Activated CD8-positive, alpha-beta T cell treated with anti-CD3 and anti-CD28 coated beads for 36 hours (primary cell): ENCODE measurements at places on chromosomes 1 and 21.

DNA sequence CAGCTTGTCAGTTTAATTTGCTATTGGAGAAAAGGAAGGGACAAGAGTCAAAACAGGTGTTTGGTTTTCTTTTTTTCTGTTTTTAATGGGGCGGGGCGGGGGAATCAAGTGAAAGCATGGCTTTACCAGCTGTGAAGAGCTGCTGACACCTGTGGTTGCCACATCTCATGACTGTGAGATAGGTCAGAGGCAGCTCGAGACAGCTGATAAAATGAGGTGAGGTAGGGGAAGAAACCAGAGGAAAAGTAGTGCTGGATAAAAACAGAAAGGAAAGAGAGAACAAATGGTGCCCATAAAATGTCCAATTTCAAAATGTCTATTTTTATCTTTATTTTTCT, 272.3 kb downstream of the NEGR1 start:
- H3K4me3 ChIP-seq = no peak overlapping the region
- no peak for DNase-seq
- H3K4me1 ChIP-seq = no peaks in the 10 kb centered on the region

DNA sequence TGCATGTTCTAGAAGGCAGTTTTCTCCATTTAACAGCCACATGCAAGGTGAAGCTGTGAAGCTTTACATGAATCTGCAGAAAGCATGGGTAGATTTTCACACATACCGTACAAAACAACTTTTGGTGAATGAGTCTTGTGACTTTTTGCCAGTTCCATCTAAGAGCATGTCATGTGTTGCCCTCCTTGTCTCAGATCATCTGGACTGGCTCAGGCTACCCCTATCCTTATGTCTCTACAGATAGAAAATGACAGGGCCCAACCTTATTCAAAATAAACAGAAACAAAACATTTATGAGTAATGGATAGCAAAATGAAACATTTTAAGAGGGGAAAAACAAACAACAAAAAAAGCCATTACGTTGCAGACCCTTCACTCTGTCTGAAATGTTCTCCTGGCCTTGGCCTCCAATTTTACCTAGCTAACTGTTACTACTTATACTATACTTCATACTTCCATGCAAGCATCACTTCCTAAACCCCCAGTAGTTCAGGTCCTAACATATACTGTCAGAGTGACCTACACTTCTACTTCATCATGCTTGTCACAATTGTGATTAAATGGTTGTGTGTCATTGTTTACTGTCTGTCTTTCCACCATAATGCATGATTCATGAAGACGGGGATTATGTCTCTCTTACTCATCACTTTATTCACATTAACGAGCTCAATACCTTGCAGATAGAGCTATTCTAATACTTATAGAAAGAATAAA, 39.0 kb downstream of the LRRC8C start:
- no peak for DNase-seq
- peaks cover 95% of the 10 kb centered on the region for H3K4me1 ChIP-seq
- no peak overlapping the region for H3K4me3 ChIP-seq
- H3K36me3 ChIP-seq = peaks cover 71% of the 10 kb centered on the region
- H3K27ac ChIP-seq = peak overlapping the region; percentile 84

- no peak overlapping the region for H3K4me3 ChIP-seq
- peak overlapping the region; percentile 68 for H3K27ac ChIP-seq
- peaks cover 93% of the 10 kb centered on the region for H3K4me1 ChIP-seq
- H3K27me3 ChIP-seq = no peaks in the 10 kb centered on the region
- peaks cover 34% of the 10 kb centered on the region for H3K36me3 ChIP-seq
Observed at GRCh38 chr1:24985737-24986136, 55.7 kb upstream of the RUNX3 start.

DNA sequence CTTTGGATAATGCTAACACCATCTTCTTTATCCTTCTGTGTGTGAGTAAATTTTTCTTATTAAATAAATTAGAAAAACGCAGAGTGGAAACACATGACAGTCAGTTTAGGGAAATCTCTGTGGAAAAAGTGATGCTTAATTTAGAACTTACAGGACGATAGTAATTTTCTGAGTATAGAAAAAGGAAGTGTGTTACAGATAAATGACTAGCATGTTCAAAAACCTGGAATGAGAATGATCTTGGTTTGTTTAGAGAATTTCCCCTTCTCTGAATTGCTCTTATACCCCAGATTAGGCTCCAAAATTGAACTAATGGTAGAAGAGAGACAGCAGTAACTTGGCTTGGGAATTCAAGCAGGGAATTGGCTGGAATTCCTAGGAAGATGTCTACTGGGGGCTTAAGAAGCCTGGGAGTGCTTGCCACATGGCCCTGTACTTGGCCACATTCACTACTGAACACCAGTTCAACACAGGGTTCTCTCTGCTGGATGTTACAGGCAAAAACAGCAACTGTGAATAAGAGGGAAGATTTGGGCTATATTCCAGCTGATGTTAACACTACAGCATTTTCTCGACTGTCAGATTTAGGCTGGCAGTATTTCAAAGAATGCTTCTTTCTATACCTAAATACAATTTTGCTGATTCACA, 1004.2 kb downstream of the TTLL7 start:
- H3K4me3 ChIP-seq = no peak overlapping the region
- no peak for DNase-seq
- no peak overlapping the region for H3K27ac ChIP-seq
- H3K36me3 ChIP-seq = no peaks in the 10 kb centered on the region

DNA sequence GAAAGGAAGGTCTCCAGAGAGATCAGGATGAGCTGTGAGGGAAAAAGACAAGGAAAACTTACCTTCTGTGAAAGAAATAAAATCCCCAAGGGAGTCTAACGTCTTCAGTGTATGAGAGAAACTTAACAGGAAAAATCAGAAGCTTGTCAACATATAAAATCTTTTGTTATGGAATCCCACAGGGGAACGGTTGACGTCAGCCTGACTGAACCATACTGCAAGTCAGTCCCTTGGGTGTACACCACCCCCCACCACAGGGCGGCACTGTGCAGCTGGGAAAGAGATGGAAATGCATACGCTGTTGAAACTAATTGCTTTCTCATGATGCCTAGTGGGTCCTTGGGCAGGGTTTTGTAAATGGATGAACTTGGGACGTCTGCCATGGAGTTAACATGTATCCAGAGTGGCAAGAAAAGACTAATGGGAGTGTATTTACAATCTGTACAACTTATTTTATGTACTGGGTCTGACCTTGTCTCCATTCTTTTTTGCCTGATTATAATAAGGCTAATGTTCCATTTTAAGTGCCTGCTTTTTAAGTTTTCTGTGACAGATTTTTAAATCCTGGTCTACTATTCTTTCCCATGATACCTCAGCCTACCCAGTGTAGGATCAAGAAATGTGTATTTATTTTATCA, 22.7 kb downstream of the UTP25 start:
- H3K4me3 ChIP-seq = no peak overlapping the region
- peak overlapping the region; percentile 57 for H3K27ac ChIP-seq
- no peaks in the 10 kb centered on the region for H3K4me1 ChIP-seq
- H3K36me3 ChIP-seq = peaks cover 40% of the 10 kb centered on the region
- no peaks in the 10 kb centered on the region for H3K27me3 ChIP-seq

- H3K4me1 ChIP-seq = no peaks in the 10 kb centered on the region
- no peak overlapping the region for H3K4me3 ChIP-seq
- peaks cover 1% of the 10 kb centered on the region for H3K27me3 ChIP-seq
- H3K27ac ChIP-seq = no peak overlapping the region
Observed at GRCh38 chr1:233554037-233554436, 59.9 kb upstream of the KCNK1 start.

- peaks cover 4% of the 10 kb centered on the region for H3K4me1 ChIP-seq
- no peak for DNase-seq
- no peak overlapping the region for H3K4me3 ChIP-seq
- no peak overlapping the region for H3K27ac ChIP-seq
- H3K27me3 ChIP-seq = no peaks in the 10 kb centered on the region
Observed at GRCh38 chr1:62337706-62338631, 18.7 kb upstream of the KANK4 start.

- H3K4me3 ChIP-seq = no peak overlapping the region
- H3K27ac ChIP-seq = peak overlapping the region; percentile 26
- H3K4me1 ChIP-seq = peaks cover 38% of the 10 kb centered on the region
- no peaks in the 10 kb centered on the region for H3K27me3 ChIP-seq
Observed at GRCh38 chr1:161198194-161198896, 509 bp downstream of the ADAMTS4 start.

DNA sequence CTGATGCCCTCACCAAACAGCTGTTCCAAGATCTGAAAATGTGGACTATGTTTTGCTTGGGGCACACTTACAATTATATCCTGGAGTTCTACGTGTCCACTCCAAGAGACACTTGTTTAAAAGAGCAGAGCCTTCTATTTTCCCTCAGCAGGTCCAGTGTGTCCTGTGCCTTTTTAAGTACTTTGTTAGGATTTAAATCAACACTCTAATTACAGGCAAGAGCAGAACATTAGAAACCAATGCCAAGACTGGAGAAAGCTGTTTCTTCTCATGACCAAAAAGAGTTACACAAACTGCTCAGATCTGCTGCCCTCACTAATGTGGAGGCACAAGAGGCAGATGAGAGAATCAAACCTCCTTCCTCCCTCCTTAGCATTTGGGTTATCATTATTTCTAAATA, 452.9 kb downstream of the LMO4 start:
- H3K4me3 ChIP-seq = no peak overlapping the region
- H3K27ac ChIP-seq = no peak overlapping the region
- DNase-seq = no peak
- no peaks in the 10 kb centered on the region for H3K36me3 ChIP-seq

- no peaks in the 10 kb centered on the region for H3K36me3 ChIP-seq
- no peak overlapping the region for H3K27ac ChIP-seq
- no peaks in the 10 kb centered on the region for H3K4me1 ChIP-seq
- H3K27me3 ChIP-seq = peaks cover 9% of the 10 kb centered on the region
- no peak overlapping the region for H3K4me3 ChIP-seq
Observed at GRCh38 chr1:14220811-14221210, 377.7 kb upstream of the KAZN start.

GRCh38 chr1:220655509-220655908, 34.7 kb upstream of the C1orf115 start:
- no peaks in the 10 kb centered on the region for H3K4me1 ChIP-seq
- no peaks in the 10 kb centered on the region for H3K36me3 ChIP-seq
- no peak for DNase-seq
- H3K27ac ChIP-seq = no peak overlapping the region

- H3K4me3 ChIP-seq = no peak overlapping the region
- no peak for DNase-seq
- H3K27me3 ChIP-seq = no peaks in the 10 kb centered on the region
Observed at GRCh38 chr21:36460866-36461265, 19.1 kb downstream of the CLDN14 start.

- DNase-seq = peak; percentile 9
- peaks cover 3% of the 10 kb centered on the region for H3K4me1 ChIP-seq
- H3K27me3 ChIP-seq = peaks cover 9% of the 10 kb centered on the region
- no peak overlapping the region for H3K4me3 ChIP-seq
- no peak overlapping the region for H3K27ac ChIP-seq
- no peaks in the 10 kb centered on the region for H3K36me3 ChIP-seq
Observed at GRCh38 chr21:38506661-38507281, 8.5 kb upstream of the ERG start.

DNA sequence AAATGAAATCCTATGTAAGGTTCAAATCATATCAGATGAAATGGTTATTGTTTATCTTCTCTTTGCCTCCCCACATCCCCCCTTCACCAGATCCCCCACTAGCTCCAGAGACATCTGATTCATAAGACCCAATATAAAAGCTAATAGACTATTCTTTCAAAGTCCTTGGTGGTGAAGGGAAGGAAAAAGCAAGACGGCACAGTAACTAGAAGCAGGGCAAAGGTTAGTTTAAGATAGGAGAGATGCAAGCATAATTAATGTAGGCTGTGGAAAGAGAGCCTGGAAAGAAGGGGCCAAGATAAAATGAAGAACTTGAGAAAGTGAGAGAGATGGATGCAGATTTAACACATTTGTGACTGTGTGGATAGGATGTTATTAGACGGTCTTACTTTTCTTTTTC, 33.8 kb downstream of the BTG3 start:
- H3K4me3 ChIP-seq = no peak overlapping the region
- no peaks in the 10 kb centered on the region for H3K36me3 ChIP-seq
- H3K27ac ChIP-seq = no peak overlapping the region
- no peaks in the 10 kb centered on the region for H3K4me1 ChIP-seq

GRCh38 chr1:182617014-182617429, 12.8 kb upstream of the RGS16 start:
- peaks cover 7% of the 10 kb centered on the region for H3K36me3 ChIP-seq
- H3K27me3 ChIP-seq = peaks cover 32% of the 10 kb centered on the region
- no peak overlapping the region for H3K4me3 ChIP-seq
- DNase-seq = no peak
- H3K27ac ChIP-seq = peak overlapping the region; percentile 89

GRCh38 chr1:171595324-171595723, 26.7 kb upstream of the MYOCOS start:
- no peaks in the 10 kb centered on the region for H3K27me3 ChIP-seq
- H3K4me1 ChIP-seq = no peaks in the 10 kb centered on the region
- no peak overlapping the region for H3K27ac ChIP-seq
- peaks cover 42% of the 10 kb centered on the region for H3K36me3 ChIP-seq
- H3K4me3 ChIP-seq = no peak overlapping the region

DNA sequence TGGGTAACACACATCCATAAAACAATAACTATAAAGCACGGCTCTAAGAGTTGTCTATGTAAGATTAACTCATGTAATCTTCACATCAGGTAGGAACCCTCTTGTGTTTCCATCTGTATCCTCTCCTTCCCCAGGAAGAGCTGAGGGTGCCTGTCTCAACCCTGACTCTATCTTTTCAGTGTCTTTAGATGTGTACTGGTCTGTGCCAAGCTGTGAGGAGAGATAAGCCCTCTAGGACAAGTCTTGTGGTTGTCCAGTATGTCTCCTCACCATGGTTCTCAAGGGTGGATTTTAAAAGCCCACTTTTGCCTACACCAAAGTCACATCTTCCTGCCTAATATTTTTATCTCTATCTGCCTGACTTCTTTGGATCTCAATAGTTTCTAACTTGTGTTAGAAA, 300.1 kb downstream of the KCNT2 start:
- DNase-seq = no peak
- no peaks in the 10 kb centered on the region for H3K27me3 ChIP-seq
- no peaks in the 10 kb centered on the region for H3K36me3 ChIP-seq
- no peak overlapping the region for H3K27ac ChIP-seq
- no peak overlapping the region for H3K4me3 ChIP-seq

DNA sequence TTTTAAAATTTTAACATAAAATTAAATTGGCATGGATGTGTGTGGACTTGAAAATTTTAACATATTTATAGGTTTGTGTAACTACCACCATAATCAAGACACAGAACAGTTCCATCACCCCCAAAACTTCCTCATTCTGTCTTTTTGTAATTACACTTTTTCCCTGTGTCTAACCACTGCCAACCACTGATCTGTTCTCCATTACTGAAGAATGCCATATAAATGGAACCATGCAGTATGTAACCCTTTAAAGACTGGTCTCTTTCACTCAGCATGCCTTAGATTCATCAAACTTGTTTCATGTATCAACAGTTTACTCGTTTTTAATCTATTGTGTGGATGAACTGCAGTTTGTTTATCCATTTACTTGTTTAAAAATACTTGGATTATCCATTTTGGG, 13.0 kb upstream of the AHCYL1 start:
- H3K36me3 ChIP-seq = no peaks in the 10 kb centered on the region
- H3K27me3 ChIP-seq = peaks cover 1% of the 10 kb centered on the region
- DNase-seq = no peak
